ENCODE measurements at places on chromosomes 1 and 21. TPM values are rescaled to one million over a fixed set of nuclear protein-coding genes. Genes with fewer than 3 reads are reported as not detected.

CD5L gene
- total RNA-seq, result not detected

KRTAP10-4 gene
- not detected for total RNA-seq

UCHL5 gene
- total RNA-seq, result 82.5 TPM

FRRS1 gene
- total RNA-seq, result 7.2 TPM

TFB2M gene
- total RNA-seq, result 13.2 TPM

FCRL2 gene
- total RNA-seq, result 6.6 TPM

FCGR1A gene
- not detected for total RNA-seq

AMY1B gene
- not detected for total RNA-seq

CCDC190 gene
- not detected for total RNA-seq

PRDX6 gene
- 144 TPM for total RNA-seq

KRTAP19-3 gene
- not detected for total RNA-seq

TNN gene
- total RNA-seq, result not detected

SPRR2E gene
- total RNA-seq, result not detected

All from OCI-LY7 (cell line).